HT1080 (cell line): ENCODE measurements at places on chromosomes 13 and 19. TPM values are rescaled to one million over a fixed set of nuclear protein-coding genes. Genes with fewer than 3 reads are reported as not detected.

DNA sequence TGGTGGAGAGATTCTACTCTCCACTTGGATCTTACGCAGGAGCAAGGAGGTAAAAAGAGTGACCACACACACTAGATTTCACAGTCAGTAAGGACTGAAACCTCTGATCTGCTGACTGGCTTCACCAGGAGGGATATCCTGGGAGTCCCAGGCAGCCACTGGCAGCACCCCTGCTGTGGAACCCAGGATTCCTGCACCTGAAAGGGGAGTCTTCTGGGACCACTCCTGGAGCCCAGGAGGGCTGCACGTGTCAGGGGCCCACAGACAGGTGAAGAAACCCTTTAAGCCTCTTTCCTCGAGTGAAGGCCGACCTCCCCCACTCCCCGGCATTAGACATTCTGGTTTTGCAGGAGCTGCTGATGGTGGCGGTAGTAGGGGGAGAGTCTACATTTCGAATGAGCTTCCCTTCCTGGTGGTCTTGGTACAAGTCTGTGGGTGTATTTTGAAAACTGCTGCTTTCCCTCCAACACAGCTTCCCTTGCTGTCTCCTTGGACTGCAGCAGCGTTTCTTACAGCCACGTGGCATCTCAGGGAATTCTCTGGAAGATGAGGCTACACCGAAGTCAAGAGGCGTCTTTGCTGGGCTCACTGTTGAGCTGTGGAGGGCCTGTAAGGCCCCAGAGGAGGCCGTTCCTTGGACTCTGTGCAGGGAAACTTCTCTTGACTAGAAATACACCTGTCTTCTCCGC lies 62.6 kb downstream of the ALOX5AP start:
- no peak for DNase-seq

DNA sequence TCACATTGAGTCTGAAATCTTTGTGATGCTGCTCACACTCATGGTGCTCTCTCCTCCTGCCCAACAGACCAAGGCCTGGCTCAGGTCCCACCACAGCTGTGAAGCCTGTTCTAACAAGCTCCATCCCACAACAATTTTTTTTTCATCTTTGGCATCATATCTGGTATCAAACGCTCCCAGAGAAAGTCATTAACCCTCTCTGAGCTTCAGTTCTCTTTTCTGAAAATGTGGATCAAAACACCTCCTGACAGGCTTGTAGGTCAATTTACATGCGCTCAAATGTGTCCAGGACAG lies 224.4 kb downstream of the LACC1 start:
- DNase-seq: no peak

GRCh38 chr19:45245334-45245787 lies at the start of gene EXOC3L2:
Gene EXOC3L2, minus strand, starts transcription at chr19:45245407. Its CDS starts 6,362 bp downstream, at chr19:45239045.
- DNase-seq: no peak

DNA sequence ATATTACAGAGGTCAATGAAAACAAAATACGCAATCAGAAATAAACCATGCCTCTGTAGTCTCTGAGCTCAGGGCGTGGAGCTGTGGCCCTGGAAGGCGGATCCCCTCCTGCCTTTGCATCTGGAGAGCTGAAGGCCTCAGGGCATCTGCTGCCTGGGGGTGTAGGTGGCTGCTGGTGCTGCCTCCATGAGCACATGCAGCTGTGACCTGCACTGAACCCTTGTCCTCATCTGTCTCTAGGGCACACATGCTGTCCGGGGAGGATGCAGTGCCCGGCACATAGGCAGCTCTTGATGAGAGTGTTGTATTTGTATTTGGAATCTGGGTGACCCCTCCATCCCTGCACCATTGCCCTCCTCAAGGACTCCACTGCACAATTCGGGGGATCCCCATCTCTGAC lies 185.7 kb downstream of the TEX29 start:
- DNase-seq: no peak

The FAAP24 gene
- total RNA-seq: 3.2 and 4.1 TPM in 2 replicates

The KLK2 gene
- total RNA-seq: not detected in 2 replicates

The IGSF23 gene
- total RNA-seq: not detected in 2 replicates

The FFAR3 gene
- total RNA-seq: 0.11 TPM in 1 of 2 replicates, not detected in the other
